ENCODE measurements at places on chromosomes 2 and 18. TPM values are rescaled to one million over a fixed set of nuclear protein-coding genes. Genes with fewer than 3 reads are reported as not detected.
A peak's percentile ranks its signal among the peaks of the same experiment; 100 is the strongest.

Gene DHRS9
- not detected for total RNA-seq

DNA sequence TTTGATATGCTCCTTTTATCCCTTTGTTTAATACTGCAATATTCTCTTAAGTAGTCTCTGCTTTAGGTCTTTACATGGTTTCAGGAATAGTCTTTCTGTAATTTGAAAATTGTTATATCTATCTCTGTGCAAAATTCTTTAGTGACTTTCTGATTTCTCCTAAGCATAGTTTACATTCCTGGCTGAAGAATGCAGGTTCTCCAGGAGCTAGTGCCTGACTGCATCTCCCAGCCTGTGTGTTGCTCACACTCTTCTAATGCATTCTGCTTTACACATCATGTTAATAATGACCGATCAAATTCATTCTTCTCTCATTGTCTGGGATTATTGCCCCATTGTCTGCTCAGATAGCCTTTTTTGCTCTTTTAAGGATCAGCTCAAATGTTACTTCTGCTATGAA lies 1349.2 kb downstream of the DSC3 start:
- DNase-seq, result no peak

DNA sequence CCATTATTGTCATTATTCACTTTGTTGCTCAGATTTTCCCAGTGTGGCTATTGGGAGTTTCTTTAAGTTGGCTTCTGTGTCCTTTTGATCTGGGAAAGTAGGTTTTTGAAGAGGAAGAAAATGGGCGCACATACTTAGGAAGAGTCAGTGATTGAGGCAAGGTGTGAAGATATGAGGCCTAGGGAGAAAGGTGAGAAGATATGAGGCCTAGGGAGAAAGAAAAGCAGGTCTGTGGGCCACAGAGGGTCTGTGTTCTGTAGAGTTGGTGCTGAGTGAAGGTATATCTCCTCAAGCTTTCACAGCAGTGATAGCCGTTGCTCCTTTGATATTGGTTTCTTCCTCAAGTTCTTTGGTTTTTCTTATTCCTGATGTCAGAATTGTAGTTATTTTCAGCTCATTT lies 126.2 kb downstream of the AGPS start:
- DNase-seq, result no peak

Gene TMEM237
- total RNA-seq, result 96.9 TPM

DNA sequence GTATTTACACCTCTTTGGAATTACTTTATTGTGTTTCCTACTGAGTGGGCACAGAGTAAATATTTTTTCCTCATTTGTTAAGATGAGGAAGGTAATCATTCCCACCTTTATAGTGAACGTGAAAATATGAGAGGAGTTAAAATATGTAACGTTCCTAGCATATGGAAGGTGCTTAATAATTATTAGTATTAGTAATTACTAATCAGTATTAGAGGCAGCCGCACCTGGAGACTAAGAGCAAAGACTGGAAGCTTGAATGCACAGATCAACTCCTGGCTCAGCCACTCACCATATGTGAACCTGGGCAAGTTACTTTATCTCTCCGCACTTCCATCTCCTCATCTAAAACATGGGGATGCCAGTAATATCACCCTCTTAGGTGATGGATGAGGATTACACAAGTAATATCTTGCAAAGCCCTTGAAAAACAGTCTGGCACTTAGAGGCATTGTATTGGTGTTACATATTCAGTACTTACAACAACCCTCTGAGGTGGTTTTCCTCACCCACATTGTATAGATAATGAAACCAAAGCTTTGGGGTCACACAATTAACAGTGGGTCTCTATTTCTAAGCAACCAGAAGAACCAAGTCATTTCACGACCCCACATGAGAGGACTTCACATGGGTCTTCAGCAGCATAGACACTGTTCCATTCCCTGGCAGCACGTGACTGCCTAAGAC lies 100.3 kb upstream of the KCTD1 start:
- DNase-seq, result no peak

Gene CSRNP3
- 0.59 TPM for total RNA-seq

- DNase-seq, result no peak
Measured at GRCh38 chr2:64626146-64626809, 27.4 kb downstream of the SERTAD2 start.

DNA sequence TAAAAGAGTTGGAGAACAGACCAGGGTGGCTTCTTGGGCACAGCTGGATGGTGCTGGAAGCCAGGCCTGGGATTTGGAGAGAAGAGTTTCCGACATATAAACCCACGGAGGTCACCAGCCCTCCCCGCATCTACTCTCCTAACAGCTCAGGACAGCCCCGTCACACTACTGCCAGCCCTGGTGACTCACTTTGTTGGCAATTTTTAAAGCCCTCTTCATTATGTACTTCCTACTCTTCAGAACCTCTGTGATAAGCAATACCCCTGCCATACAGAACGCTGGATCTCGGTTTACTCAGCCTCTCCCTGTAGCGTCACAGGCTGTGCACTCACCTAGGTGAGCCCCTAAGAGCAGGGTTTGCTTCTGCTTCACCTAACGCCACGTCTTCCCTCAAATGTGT lies 48.1 kb downstream of the ID2 start:
- DNase-seq, result no peak

Gene ADAM23
- 19.0 TPM for total RNA-seq

- DNase-seq, result no peak
Measured at GRCh38 chr18:3660739-3661515, 211.0 kb downstream of the TGIF1 start.

DNA sequence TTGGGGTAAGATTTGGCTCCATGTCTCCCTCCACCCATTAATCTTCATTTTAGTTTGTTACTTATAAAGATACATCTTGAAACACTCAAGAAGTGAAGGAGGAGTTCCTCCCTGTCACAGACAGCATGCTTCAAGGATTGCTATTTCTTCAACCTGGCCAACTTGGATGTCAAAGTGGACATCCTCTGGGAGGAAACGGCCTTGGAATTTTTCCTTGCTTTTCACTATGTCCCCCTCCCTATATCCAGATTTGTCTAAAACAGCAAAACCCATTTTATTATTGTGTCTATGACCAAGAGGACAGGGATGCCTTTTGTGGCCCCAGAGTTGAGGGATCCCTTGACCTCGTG lies 242.9 kb downstream of the LPIN1 start:
- no peak for DNase-seq

DNA sequence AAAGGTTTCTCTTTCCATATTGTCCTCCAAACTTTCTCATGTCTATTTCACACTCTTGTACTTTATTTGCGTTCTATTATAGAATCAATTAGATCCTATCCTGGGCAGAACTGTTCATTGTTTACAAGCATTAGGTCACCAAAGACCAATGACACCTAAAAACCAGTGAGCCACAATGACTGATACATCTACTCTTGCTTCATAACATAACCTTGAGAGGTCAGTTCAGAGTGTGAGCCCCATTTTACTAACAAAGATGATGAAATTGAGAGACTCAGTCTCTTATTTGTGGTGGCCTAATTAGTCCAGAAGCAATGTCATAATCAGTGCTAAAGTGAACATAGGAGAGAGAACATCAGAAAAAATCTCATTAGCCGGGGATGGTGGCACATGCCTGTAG lies 248.9 kb upstream of the RBBP8 start:
- no peak for DNase-seq

DNA sequence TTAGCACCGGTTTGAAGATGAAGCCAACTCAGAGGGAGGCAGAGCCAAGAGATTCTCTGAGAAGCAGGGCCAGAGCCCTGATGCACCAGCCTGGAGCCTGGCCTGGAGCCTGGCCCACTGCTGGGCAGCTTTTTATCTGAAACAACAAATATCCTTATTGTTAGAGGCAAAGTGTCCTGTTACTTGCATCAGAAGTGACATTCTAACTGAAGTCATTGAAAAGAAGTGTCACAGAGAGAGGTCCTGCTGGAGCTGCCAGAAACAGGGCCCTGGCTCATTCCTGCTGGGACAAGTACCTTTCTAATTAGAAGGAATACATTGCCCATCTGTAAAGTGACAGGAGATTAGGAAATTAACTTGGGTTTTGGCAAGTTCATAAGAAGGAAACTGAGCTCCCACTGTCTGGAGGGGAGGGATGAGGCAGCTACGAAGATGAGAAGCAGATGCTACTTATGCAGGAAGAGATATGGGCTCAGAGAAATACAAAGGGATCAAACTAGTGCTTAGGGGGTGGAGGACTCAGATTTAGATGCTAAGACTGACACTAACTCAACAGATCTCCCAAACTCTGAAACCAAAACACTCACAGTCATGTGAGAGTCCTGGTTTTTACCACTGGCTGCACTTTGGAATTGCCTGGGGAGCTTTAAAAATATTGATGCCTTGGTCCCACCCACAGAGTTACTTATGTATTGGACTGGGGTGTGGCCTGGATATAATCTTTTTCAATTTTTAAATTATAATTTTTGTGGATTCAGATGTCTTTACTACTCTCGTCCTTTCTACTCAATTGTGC lies 11.0 kb upstream of the HK2 start:
- DNase-seq, result no peak

GRCh38 chr2:235546436-235546835 lies 52.6 kb downstream of the AGAP1 start:
- no peak for DNase-seq

DNA sequence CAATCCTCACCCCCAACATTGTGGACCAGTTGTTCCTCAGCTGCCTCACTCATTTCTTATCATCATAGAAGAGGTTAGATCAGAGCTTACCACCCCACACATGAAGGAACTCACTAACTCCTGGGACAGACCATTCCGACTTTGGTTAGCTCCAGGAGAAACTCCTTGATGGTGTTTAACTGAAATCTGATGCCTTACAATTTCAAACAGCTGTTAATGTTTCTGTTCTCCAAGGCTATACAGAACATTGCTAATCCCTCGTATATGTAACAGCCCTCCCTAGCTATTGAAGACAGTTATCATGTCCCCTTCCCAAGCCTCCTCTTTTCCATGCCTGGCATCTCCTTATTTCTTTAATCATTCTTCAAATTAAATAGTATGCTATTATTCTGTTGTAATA lies 14.8 kb downstream of the ERBB4 start:
- no peak for DNase-seq

DNA sequence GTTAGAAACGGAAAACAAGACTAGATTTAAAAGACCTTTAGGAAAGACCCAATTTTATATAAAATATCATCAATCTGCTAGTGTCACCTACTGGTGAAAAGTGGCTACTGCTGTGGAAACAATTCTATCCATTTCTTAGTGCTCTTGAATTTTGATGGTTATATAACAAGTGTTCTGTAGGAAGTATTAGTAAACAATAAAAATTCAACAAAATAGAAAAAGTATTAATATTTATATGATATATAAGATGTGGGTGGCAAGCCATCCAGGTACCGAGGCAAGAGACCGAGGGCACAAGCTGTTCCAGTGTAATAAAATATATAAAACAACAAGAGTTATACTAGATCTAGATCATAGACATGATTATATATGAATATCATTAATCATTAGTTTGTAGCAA lies 6.2 kb upstream of the TMEM87B start:
- DNase-seq, result peak; percentile 38

- no peak for DNase-seq
Measured at GRCh38 chr2:189234991-189235390, 55.4 kb upstream of the COL5A2 start.

Gene ANO7
- 0.50 TPM for total RNA-seq

DNA sequence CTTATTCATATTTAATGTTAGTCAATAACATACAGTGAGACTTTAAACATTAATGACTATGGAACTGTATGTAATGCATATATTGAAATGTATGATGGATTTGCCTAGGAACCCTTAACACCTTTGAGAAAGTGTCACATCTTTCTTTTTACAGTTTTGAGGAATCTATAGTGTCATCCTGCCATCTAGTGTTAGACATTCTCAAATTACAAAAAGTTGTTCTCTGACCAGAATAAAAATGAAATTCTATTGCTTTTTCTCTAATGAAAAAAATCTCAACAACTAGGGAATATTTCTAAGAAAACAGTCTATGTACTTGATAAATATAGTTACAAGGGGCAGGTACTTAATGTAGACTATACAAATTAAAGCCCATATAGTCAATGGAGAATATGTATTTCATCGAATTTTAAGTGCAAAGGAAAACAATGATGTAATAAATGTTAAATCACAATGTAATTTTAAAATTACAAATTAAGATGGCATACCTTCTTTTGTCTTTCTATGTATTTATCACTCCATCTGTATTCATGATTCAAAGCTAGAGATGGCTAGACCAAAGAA lies 5.1 kb upstream of the CALCRL start:
- DNase-seq, result no peak

DNA sequence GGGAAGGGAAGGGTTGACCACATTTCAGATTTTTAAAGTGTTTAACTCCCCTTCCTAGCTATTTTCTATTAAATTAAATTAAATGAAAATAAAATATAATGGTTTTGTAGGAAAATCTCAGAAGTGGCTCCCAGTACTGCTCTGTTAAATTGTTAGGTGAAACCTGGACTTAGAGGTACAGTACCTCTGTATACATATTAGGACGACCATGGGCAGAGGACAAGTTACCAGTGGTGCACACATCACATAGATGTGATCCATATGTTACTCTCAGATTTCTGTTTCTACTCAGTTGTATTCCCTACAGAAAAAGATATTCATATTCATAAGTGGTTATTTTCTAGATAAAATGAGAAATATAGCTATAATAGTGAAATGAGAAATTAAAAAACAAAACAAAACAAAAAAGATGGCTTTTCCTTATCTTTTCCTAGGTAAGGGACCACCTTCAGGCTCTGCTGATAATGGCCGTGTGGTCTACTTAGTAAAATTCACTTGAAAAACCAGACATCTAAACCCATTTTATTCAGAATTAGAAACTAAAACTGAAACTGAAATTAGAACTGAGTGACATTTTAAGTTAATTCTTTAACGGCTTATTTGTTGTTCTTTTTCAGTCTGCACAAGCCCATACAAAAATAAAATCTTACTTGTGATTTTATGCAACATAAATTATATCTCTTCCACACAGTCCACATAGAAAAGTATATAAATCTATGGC lies 832.5 kb upstream of the CHAC2 start:
- DNase-seq, result no peak

- DNase-seq, result no peak
Measured at GRCh38 chr2:43727634-43728014, 46.2 kb upstream of the DYNC2LI1 start.

Gene WDR12
- total RNA-seq, result 86.9 TPM

Gene RTN4
- total RNA-seq, result 342 TPM

- no peak for DNase-seq
Measured at GRCh38 chr2:160055726-160056108, 6.7 kb downstream of the PLA2R1 start.

Gene CHPF
- total RNA-seq, result 274 TPM

DNA sequence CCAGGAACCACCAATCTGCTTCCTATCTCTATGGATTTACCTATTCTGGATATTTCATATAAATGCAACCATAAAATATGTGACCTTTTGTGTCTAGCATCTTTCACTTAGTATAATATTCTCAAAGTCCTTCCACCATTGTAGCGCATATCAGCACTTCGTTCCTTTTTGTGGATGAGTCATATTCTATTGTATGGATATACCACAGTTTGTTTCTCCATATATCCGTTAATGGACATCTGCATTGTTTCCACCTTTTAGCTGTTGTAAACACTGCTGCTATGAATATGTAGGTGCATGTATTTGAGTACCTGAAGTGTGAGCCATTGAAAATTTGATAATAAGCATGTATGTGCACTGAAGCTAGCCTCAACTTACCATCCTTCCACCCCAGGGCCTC lies 80.1 kb downstream of the NBAS start:
- no peak for DNase-seq

Gene HMSD
- 0.38 TPM for total RNA-seq

Measured in mammary epithelial cell (primary cell).